ENCODE measurements at places on chromosomes 4 and X. TPM values are rescaled to one million over a fixed set of nuclear protein-coding genes. Genes with fewer than 3 reads are reported as not detected.

GRCh38 chr4:25161593-25161950 lies 1.3 kb upstream of the SEPSECS start:
- DNase-seq: no peak

DNA sequence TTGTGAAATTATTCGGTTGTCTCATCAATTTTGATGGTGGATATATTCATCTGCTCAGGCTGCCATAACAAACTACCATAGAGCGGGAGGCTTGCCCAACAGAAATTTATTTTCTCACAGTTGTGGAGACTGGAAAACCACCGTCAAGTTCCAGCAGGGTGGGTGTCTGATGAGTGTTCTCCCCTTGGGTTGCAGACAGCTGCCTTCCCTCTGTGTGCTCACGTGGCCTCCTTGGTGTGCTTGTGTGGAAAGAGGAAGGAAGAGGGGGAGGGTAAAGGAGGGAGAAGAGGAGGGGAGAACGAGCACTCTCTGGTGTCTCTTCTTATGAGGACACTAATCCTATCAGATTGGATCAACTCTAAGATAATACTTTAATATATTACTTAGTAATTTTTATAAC lies 123.8 kb upstream of the TEX13D start:
- DNase-seq: no peak

The BMX gene
- total RNA-seq: not detected

GRCh38 chr4:127410644-127411043 lies 222.1 kb upstream of the INTU start:
- DNase-seq: no peak

DNA sequence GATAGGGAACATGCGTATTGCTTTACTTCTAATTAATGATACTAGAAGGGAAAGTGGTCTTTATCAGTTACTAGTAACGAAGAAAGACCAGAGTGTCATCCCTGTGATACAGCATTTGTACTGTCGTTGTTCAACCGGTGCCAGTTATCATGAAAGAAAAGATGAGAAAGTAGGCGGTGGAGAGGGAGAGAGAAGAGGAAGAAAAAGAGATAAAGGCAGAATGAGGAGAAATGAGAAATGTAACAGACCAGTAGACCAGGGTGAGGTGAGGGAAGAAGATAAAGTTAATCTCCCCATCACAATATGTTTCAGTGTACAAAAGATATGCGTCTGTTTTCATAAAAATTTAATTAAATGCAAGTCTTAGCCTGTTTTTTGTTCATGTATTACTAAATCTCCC lies 135.2 kb upstream of the HPGD start:
- no peak for DNase-seq

The THAP9 gene
- 6.8 TPM for total RNA-seq

DNA sequence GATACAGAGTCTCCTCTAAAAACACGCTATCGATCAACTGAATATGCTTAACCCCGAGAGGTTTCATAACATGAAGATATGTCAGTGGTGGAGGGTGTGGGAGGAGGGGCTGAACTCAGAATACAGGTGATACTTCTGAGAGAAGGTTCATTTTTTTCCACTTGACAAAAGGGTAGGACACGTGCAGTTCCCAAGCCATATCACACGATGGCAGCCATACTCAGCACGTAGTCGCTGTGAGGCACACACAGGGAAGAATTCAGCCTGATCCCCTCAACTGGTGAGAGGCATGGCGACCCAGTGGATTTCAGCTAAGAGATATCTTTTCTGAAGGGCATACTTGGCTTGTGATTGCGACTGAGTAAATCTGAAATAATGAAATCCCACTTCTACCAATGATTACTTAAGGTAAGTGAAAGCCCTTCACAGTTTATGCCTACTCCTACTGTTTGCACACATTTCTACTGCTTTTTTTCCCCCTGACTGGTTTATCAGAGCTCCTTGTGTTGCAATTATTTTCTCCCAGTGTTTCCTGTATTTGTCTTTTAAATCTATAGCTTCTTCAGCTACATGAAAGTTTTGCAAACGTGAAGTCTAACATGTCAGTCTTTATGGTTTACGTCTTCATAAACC lies 133.1 kb downstream of the CORIN start:
- DNase-seq: peak; percentile 63

- DNase-seq: no peak
These were observed 82.0 kb downstream of the USP46 start for GRCh38 chr4:52576961-52577623.

All from Caco-2 (cell line).